ENCODE measurements at places on chromosomes 3 and 15.

GRCh38 chr15:37142371-37142770, 42.0 kb upstream of the MEIS2 start:
- DNase-seq = no peak

DNA sequence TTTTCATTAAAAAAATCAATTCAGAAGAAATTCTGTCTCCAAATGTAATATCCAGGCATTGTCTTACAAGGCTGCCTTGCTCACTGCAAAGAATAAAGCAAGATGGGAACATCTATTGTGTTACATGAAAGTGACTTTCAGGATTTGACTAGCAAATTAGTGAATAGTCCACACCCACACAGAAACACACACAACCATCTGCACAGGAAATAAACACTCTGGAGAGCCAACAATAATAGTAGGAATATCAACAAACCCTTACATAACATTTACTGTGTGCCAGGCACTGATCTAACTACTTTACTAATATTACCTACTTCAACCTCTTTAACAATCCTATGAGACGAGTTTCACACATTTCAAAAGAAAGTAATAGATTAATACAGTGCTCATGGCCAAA, 28.9 kb upstream of the ZNF385D start:
- no peak for DNase-seq

DNA sequence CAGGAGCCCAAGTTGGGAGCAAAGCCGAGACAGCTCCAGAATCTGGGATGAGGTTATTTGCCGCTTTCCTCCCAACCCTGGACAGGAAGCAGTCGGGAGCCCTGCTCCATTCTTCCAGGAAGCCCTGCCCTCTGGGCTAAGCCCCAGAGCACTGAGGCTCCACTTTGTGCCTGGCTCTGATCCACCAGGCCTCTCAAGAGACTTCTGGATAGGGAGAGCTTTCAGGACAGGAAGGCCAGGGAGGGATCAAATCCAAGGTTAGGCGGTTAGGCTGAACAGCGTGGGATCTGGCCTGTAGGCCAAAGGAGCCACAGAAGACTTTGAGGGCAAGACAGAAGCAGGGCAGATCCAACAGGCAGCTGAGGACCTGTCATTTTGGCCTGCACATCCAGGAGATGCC, 835 bp downstream of the STOML1 start:
- DNase-seq = no peak

DNA sequence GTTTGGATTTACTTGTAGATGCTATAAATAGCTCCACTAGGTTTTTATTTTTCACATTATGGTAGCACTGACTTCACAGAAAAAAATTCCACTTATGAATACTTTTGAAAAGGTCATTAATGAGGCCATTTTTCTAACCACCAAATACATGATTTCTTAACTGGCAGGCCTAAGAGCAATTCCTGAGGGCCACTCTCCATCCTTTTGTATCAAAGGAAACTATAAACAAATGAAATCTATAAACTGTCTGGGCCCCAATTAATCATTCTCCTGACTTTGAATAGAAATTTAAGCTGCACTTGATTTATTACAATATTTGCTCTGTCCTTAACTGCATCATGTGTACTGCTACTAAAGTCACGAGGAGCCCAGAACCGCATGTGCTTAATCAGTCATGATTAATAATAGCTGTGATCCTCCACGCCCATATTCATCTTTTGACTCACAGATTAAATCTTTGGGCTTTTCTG, 25.1 kb upstream of the MTMR10 start:
- DNase-seq = no peak

DNA sequence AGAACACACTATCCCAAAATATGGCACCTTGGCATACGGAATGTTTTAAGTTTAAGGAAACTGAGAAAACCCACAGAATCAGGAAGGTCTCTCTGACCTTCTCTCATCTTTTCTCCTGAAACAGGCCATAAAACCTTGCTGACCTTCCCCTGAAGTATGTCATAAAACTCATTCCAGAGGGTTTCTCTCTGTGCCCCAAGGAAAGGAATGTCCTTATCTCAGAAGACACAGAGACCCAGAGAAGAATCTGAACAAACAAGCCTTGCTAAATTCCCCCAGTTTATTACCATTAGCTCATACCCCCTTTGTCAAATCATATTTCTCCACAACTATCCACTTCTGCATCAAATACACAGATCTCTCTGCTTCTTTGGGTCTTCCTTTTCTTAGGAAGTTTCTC, 603.1 kb downstream of the MCTP2 start:
- no peak for DNase-seq

DNA sequence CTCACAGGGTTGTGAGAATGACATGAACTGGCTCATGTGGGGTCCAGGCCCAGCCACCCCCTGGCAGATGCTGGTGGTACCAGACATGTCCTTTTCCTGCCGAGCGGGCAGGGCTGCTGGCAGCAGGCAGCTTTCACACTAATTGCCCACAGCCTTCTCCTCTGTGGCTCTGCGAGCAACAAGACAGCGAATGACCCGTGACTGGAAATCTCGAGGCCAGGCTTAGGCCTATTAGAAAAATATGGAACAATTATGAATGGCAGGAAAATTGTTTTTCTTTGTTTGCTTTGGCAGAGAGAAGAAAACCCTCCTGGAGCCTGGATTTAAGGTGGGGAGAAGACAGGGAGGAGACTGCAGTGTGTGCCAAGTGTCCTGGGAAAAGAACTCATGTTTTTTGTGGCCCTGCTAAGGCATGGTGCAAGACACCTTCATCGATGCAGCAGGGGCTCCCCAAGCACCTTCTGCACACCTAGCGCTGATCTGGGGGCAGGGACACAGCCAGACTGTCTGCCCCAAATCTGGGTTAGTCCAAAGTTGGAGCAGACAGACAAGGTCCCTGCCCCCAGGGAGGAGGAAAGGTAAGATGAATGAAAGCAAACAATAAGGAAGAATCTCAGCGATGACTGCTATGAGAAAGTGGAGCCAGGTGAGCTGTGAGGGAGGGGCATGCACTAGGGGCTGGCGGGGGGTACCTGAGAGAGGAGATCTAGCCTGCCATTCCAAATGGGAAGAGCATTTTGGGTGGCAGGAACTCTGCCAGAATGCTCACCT, 193.8 kb upstream of the TLE3 start:
- DNase-seq = no peak

DNA sequence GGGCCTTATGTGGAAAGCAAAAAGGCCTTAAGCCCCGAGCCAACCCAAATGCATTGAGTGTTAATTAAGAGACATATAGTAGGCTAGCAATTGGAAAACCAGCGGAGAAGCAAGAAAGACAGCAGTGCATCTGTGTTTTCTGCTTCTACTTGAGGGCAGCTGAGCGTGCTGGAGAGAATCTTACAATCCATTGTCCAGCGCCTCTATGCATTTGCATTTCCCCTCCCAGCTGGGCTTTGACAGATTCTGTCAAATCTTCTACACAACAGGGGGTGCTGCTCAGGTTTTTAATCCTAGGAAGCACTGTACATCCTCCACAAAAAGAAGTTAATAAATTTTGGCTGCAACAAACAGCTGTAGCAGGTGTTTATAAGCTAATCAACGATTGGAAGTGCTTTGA, 23.9 kb downstream of the SSR3 start:
- no peak for DNase-seq

- no peak for DNase-seq
These were observed 20.9 kb downstream of the SLC6A6 start for GRCh38 chr3:14423197-14423743.

DNA sequence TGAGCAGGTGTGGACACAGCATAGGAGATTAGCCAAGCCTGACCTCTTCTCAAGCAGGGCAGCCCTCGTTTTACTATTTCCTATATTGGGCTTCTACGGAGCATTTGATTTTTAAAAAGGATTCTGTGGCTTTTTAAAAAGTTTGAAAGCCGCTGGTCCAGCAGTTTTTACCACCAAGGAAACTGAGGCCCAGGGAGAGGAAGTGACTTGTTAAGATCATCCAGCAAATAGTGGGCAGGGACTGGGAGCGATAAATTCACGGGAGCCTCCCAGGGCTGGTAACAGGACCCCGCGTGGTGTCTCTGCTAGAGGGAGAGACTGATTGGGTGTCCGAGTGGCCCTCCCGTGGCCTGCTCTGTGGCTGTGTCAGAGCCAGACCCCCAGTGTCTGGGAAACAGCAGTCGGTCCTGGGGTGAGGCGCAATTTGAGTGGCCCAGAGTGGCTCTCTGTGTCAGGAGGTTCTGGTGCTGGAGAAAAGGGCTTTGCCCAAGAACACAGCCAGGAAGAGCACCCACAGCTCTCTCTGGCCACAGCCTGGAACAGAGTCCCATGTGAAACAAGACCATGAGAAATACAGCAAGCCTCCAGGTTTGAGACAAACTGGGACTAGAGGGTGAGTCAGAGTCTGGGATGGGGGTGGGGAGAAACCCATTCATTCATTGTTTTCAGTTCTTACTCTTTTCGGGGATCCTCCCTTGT, 4.2 kb downstream of the FURIN start:
- peak; percentile 84 for DNase-seq

GRCh38 chr3:58144478-58145325, 66.1 kb downstream of the DNASE1L3 start:
- DNase-seq = no peak

DNA sequence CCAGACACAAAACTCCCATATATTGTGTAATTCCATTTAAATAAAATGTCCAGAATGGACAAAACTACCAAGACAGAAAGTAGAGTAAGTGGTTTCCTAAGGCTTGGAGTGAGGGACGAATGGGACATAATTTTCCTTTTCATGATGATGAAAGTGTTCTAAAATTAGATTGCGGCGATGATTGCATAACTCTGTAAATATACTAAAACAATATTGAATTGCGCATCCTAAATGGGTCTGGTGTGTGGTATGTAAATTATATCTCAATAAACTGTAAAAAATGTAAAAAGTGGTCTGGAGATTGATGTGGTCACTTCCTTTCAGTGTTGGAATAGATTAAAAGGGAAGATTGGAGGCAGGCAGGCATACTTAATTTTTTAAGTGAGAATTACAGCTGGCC, 105.9 kb upstream of the KCNAB1 start:
- no peak for DNase-seq

DNA sequence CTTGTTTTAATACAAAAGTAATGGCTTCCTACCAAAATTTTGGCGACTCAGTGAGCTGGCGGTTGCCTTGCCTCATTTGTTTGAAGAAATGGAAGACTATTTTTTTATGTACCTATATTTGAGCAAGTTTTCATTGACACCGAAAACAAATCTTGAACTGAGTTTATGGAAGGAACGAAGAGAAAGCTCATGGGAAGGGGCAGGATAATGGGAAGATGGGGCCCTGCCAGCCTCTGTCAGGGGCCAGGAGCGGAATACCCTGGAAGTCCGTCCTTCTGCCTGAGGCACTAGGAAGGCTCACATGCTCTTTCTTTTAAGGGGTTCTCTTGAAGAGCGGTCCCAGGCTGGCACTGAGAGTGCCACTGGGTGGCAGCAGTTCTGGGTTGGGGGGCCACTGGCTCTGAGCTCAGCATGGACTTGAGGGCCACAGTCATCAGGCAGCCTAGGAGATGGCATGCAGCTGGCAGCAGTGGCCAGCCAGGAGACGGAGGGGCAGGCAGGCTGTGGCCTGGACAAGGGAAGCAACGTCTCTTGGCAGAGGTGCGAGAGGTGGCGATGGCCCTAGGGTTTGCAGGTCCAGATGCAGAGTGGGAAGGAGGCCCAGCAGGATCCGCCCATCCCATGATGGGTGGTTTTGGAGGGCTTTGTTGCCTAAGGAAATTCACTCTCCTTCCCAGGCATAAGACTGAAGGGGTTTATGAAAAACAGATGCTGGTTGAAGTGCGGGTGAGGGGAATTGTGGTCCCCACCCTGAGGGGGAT, 41.6 kb downstream of the ISG20 start:
- DNase-seq = no peak

DNA sequence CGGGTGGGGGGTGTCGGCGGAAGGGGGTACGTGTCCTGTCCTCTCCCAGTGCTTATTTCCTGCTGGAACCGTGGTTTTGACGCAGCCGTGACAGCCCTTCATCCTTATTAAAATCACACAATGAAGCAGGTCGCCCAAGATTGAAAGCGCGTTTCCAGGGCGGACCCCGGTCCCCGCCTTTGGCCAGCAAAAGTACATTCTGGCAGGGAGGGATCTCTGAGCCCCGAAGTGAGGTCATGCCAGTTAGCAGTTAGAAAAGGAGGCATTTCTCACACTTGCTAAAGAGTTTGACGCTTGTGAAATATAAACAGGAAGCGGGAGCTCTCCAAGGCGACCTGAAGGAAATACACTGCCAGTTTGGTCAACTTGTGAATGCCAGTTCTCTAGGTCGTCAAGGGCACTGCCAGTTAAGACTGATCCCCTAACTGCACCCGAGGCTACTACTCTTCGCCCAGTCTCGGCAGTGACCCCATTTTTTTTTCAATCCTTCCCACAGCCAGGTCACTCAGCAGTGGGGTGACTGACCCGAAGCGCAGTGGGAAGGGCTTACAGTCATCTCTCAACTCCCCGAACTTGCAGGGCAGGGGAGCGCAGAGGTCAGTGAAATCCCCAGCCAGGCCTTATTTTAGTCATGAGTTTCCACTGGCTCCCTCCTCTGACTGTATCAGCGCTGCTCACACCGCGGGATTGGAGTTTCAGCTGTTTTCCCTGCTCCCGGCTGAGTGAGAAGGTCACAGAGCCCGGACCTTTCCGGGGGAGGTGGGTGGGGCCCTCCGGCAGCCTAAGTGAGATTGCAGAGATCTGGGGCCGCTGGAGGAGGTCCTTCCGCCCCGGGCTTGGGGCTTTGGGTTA, 2.0 kb upstream of the BHLHE40 start:
- DNase-seq = peak; percentile 90

DNA sequence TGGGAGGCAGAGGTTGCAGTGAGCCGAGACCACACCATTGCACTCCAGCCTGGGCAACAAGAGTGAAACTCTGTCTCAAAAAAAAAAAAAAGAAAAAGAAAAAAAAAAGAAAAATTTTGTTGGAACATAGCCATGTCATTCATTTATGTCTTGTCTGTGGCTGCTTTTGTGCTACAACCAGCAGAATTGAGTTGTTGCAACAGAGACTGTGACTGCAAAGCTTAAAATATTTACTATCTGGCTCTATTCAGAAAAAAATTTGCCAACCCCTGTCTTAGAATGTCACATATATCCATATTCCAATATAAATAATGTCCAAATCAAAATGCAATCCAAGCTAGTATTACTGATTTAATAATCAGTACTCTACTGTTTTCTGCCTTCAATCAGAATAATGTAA, 25.1 kb downstream of the CD80 start:
- no peak for DNase-seq

GRCh38 chr3:55060896-55061719, 133.2 kb upstream of the LRTM1 start:
- no peak for DNase-seq

DNA sequence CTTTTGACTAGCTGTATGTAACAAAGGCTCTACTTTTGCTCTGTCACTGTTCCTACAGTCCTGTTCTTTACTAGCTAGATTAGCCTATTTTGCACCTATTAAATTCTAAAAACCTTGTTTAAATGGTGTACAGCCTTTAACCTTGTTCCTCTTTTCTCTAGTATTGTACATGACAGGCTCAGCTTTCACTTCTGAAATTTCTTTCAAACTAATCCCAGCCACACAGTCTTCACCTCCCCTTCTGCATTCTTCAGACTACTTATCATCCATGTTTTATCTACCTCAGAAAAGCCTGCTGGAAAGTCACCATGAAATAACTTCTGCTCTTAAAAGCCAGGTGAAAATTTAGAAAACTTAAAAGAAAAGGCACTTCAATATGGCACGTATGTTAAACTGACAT, 122.4 kb downstream of the NECTIN3 start:
- DNase-seq = no peak
